Neural crest cell (in vitro differentiated cells): ENCODE measurements at places on chromosomes 3 and 15.

- DNase-seq, result no peak
Observed at GRCh38 chr3:114083112-114083511, 26.6 kb downstream of the QTRT2 start.

- DNase-seq, result no peak
Observed at GRCh38 chr3:112633757-112634156, 7.2 kb downstream of the CCDC80 start.

- DNase-seq, result no peak
Observed at GRCh38 chr3:86923071-86923491, 67.9 kb downstream of the VGLL3 start.

- no peak for DNase-seq
Observed at GRCh38 chr3:2567451-2567850, 468.8 kb downstream of the CNTN4 start.

DNA sequence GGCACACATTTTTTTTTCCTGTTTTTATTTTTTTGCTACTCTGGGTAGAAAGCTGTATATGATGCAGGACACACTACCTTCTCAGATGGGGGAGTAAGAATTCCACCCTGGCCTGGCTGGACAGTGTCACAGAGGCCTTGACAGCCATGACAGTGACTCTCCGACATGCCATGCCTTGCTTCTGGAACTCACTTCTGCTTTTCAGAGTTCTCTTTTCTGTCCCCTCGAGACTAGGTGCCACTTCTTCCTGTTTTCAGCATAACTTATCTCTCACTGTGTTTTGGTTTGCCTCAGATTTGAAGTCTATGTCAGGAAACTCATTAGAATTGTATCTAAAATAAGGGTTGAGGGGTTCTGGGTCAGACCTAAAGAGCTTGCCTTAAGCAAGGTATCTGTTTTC is 69.1 kb upstream of the SEC13 start:
- no peak for DNase-seq

DNA sequence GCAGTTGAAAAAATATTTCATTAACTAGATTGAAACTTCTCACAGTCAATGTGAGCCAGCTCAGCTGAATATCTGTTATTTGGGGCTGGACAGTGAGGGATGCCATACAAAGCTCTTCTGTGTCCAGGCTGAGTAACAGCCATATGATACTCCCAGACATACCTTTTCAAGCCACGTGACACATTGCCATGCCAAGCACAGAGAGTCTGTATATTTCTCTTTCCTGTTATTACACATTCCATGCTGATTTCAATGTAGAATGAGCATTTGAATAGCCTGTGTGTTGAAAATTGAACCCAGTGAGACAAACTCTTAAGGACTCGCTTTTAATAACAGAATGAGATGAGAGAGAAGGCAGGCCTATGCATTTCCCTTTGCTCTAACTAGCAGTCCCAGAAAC is 334.7 kb upstream of the RASGRP1 start:
- DNase-seq, result no peak

DNA sequence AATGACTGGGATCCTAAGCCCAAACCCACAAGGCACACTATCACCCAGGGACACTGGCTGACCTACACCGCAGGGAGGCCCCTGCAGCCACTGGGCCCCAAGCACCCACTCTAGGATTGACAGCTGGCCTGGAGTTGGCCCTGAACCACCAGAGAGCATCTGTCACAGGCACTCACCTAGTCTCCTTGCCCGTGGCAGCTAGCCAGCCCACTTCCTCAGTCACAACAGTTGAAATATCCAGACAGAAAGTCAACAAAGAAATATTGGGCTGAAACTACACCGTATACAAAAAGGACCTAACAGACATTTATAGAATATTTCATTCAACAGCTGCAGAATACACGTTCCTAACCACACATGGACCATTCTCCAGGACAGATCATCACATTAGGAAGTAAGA is 5.2 kb upstream of the SPINK8 start:
- no peak for DNase-seq

DNA sequence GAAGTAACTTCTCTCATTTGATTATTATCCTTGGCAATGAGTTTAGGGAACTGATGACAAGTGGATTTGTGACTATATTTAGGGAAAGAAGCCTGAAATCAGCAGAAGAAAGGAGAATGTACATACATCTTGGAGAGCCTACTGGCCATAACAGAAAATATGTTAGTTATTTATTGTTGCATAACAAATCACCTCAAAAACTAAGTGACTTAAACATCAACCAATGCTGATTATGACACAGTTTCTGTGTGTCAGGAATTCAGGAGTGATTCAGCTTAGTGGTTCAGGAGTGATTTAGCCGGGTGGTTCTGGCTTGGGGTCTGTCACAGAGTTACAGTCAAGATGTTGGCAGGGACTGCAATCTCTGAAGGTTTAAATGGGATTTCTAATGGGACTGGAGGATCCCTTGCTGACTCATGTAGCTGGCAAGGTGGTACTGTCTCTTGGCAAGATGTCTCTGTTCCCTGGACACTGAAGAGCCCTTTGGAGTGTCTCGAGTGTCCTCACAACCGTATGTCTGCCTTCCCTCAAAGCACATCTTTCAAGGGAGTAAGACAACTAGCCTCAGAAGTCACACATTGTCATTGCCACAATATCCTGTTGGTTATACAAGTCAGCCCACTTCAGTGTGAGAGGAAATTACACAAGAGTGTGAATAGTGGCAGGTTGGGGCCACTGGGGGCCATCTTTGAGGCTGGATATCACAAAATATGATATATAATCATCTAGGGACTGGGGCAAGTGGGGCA is 248.9 kb downstream of the SV2B start:
- no peak for DNase-seq

GRCh38 chr3:173173652-173174051 is 32.6 kb upstream of the SPATA16 start:
- DNase-seq, result no peak
